Hepatocyte (in vitro differentiated cells): ENCODE measurements at places on chromosomes 12 and 14. TPM values are rescaled to one million over a fixed set of nuclear protein-coding genes. Genes with fewer than 3 reads are reported as not detected.

Gene GAS2L3
- 1.8 and 4.5 TPM in 2 replicates for polyA plus RNA-seq

Gene KRT3
- 0.43 TPM in 1 of 2 replicates, not detected in the other for polyA plus RNA-seq

Gene KIF26A
- polyA plus RNA-seq = 3.5 and 4.4 TPM in 2 replicates

Gene NTN4
- 20.2 and 23.5 TPM in 2 replicates for polyA plus RNA-seq

Gene CLEC4D
- polyA plus RNA-seq = not detected in 2 replicates

Gene FAIM2
- polyA plus RNA-seq = 7.3 and 14.0 TPM in 2 replicates

Gene RNF41
- 12.2 and 22.5 TPM in 2 replicates for polyA plus RNA-seq

Gene FOXA1
- polyA plus RNA-seq = 75.3 and 85.7 TPM in 2 replicates

Gene IFI27
- 6.7 and 7.3 TPM in 2 replicates for polyA plus RNA-seq

Gene TAS2R30
- polyA plus RNA-seq = 0.08 TPM in 1 of 2 replicates, not detected in the other

Gene GALNT9
- polyA plus RNA-seq = 3.0 and 4.7 TPM in 2 replicates

Gene LTBR
- polyA plus RNA-seq = 75.2 and 79.8 TPM in 2 replicates

Gene OR10A7
- not detected in 2 replicates for polyA plus RNA-seq

Gene MAP3K9
- polyA plus RNA-seq = 4.1 and 4.4 TPM in 2 replicates

Gene TCHP
- 5.5 and 7.9 TPM in 2 replicates for polyA plus RNA-seq

Gene CLEC9A
- polyA plus RNA-seq = not detected in 2 replicates

Gene NPAS3
- polyA plus RNA-seq = 0.11 and 0.62 TPM in 2 replicates

Gene RHEBL1
- not detected in 2 replicates for polyA plus RNA-seq

Gene SLC5A8
- not detected in 2 replicates for polyA plus RNA-seq

Gene PRH2
- 0.36 TPM in 1 of 2 replicates, not detected in the other for polyA plus RNA-seq

Gene LBHD2
- 0.21 TPM in 1 of 2 replicates, not detected in the other for polyA plus RNA-seq
